SK-N-SH (cell line): ENCODE measurements at places on chromosomes 16 and 17. TPM values are rescaled to one million over a fixed set of nuclear protein-coding genes. Genes with fewer than 3 reads are reported as not detected.

Gene PIPOX
- polyA plus RNA-seq = 0.31 and 0.55 TPM in 2 replicates

Gene ABCC11
- polyA plus RNA-seq = 0.07 and 0.16 TPM in 2 replicates

Gene OR2C1
- not detected in 2 replicates for polyA plus RNA-seq

Gene PRSS27
- polyA plus RNA-seq = 7.6 and 7.7 TPM in 2 replicates

Gene OR1F1
- 0.54 and 0.71 TPM in 2 replicates for polyA plus RNA-seq

Gene KLHL11
- 2.6 and 3.0 TPM in 2 replicates for polyA plus RNA-seq

Gene KRT17
- 0.19 and 0.39 TPM in 2 replicates for polyA plus RNA-seq

- no peaks in the 10 kb centered on the region for H3K27me3 ChIP-seq
- no peaks in the 10 kb centered on the region for H3K36me3 ChIP-seq
- no peak overlapping the region for H3K27ac ChIP-seq
- no peak overlapping the region for H3K4me3 ChIP-seq
- DNase-seq = no peak
- no peaks in the 10 kb centered on the region for H3K4me1 ChIP-seq
Observed at GRCh38 chr16:22736791-22737190, 77.2 kb upstream of the HS3ST2 start.

GRCh38 chr17:5830921-5831320 lies 239.3 kb upstream of the WSCD1 start:
- no peaks in the 10 kb centered on the region for H3K27me3 ChIP-seq
- H3K27ac ChIP-seq = no peak overlapping the region
- no peaks in the 10 kb centered on the region for H3K36me3 ChIP-seq
- no peak overlapping the region for H3K4me3 ChIP-seq
- H3K4me1 ChIP-seq = no peaks in the 10 kb centered on the region

DNA sequence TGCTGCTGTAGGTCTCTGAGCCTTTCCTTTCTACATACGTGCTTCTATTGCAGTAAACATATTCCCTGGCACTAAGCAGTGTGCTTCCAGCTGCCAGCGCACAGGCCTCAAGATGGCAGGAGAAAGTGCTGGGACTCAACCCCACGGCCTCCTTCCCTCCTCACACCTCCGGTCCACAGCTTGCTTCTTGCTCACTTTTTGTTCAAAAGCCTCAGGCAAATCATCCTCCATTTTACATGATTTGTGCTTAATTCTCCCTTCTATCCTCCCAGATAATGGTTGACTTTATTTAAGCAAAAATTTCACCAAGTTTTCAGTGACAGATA lies 5.4 kb downstream of the CDK5R1 start:
- H3K27ac ChIP-seq = no peak overlapping the region
- DNase-seq = no peak
- H3K4me3 ChIP-seq = no peak overlapping the region
- H3K36me3 ChIP-seq = peaks cover 32% of the 10 kb centered on the region

GRCh38 chr17:32256012-32256700 lies 9.5 kb upstream of the RHBDL3 start:
- H3K4me1 ChIP-seq = no peaks in the 10 kb centered on the region
- no peaks in the 10 kb centered on the region for H3K36me3 ChIP-seq
- no peak overlapping the region for H3K4me3 ChIP-seq
- H3K27me3 ChIP-seq = no peaks in the 10 kb centered on the region
- no peak overlapping the region for H3K27ac ChIP-seq
- no peak for DNase-seq

GRCh38 chr17:63282455-63282854 lies 163.7 kb downstream of the CYB561 start:
- no peak overlapping the region for H3K27ac ChIP-seq
- peaks cover 62% of the 10 kb centered on the region for H3K36me3 ChIP-seq
- no peaks in the 10 kb centered on the region for H3K27me3 ChIP-seq
- no peak for DNase-seq
- H3K4me1 ChIP-seq = peaks cover 33% of the 10 kb centered on the region
- H3K4me3 ChIP-seq = no peak overlapping the region

GRCh38 chr16:12323007-12323758 lies 346.6 kb downstream of the SNX29 start:
- H3K4me3 ChIP-seq = no peak overlapping the region
- no peaks in the 10 kb centered on the region for H3K36me3 ChIP-seq
- no peak for DNase-seq
- no peaks in the 10 kb centered on the region for H3K27me3 ChIP-seq
- peaks cover 10% of the 10 kb centered on the region; the same call in 1 of the 2 replicates for H3K4me1 ChIP-seq
- no peak overlapping the region for H3K27ac ChIP-seq

DNA sequence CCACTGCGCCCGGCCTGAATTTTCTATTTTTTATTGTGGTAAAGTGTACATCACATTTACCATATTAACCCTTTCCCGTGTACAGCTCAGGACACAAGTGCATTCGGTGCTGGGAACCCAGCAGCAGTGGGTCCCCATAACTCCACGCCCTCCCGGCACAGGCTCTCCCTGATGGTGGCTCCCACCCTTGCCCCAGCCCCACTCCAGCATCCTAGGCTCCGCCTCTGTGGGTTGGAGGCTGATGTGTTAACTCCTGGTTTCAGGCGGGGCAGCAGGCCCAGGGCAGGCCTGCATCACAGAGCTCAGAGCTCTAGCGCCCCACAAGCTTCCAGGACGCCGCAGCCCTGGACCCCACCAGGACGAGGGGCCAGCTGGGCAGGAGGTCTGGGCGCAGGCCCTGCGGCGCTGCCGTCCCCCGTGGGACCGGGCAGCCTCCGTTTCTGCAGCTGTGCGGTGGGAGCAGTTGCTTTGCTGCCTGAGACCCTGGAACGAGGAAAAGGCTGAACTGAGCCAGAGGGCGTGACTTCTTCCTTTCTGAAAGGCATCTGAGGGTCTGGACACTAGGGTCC lies 19.6 kb downstream of the ZFPM1 start:
- H3K36me3 ChIP-seq = no peaks in the 10 kb centered on the region
- H3K4me3 ChIP-seq = no peak overlapping the region
- H3K27ac ChIP-seq = no peak overlapping the region
- no peak for DNase-seq
- H3K27me3 ChIP-seq = no peaks in the 10 kb centered on the region
- H3K4me1 ChIP-seq = peaks cover 25% of the 10 kb centered on the region; the same call in 1 of the 2 replicates

GRCh38 chr16:68800257-68800875 lies 43.0 kb upstream of the TANGO6 start:
- H3K36me3 ChIP-seq = no peaks in the 10 kb centered on the region
- no peaks in the 10 kb centered on the region; the same call in 1 of the 2 replicates for H3K27me3 ChIP-seq
- DNase-seq = peak; percentile 71

DNA sequence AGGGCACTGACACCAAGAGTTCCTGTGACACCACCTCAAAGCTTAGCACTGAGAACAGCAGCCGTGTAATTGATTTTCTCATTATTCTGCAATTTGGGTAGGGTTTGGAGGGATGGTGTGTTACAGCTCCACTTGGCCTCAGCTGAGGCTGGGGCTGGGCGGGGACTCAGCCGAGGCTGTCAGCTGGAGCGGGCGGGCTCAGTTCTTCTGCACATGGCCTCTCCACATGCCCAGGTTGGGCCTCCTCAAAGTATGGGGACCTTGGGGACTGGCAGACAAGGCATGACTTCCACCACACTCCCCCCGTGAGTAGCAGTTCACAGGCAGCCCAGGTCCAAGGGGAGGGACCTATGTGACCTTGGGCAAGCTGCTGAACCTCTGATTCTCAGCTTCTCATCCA lies 171.5 kb downstream of the IRF8 start:
- H3K27ac ChIP-seq = no peak overlapping the region
- no peak overlapping the region for H3K4me3 ChIP-seq
- DNase-seq = no peak
- no peaks in the 10 kb centered on the region for H3K36me3 ChIP-seq
- H3K27me3 ChIP-seq = peaks cover 59% of the 10 kb centered on the region

GRCh38 chr16:18803569-18804462 lies 2.5 kb upstream of the ARL6IP1 start:
- peak overlapping the region; percentile 18; the same call in 1 of the 2 replicates for H3K27ac ChIP-seq
- peaks cover 8% of the 10 kb centered on the region for H3K4me1 ChIP-seq
- H3K27me3 ChIP-seq = no peaks in the 10 kb centered on the region
- H3K36me3 ChIP-seq = peaks cover 31% of the 10 kb centered on the region
- DNase-seq = no peak

DNA sequence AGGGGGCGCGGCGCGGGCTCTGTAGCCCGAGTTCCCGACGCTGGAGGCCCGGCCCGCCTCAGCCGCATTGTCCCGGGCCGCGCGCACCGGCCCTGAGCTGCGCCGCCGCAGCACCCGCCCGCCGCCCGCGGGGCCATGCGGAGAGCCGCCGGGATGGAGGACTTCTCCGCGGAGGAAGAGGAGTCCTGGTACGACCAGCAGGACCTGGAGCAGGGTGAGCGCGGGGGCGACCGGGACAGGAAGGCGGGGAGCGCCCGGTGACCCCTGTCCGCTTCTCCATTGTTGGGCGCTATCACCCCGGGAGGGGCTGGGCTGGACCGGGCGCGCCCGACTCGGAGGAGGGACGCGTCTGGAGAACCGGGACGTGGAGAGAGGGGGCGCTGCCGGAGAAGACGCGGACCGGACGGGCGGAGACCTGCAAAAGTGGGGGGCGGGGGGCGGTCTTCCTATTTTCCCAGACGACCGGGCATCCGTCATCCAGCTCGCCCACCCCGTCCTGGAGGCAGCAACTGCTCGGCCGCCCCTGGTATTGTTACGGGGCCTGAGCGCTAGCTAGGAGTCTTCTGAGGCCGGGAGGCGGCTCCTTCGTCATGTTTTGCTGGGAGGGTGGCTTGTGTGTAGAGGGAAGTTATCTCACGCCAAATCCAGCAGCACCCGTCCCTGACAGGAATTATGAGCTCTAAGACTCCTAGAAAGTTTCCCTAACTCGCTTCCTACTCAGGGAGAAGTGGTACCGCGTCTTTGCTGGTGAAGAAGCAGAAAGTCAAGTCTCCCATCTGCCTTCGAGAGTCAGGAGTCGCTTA lies 678 bp downstream of the CDR2L start:
- peak overlapping the region; percentile 80 for H3K4me3 ChIP-seq
- peak; percentile 86 for DNase-seq
- no peaks in the 10 kb centered on the region for H3K27me3 ChIP-seq
- no peaks in the 10 kb centered on the region; the same call in 1 of the 2 replicates for H3K36me3 ChIP-seq
- peak overlapping the region; percentile 92 for H3K27ac ChIP-seq
- peaks cover 35% of the 10 kb centered on the region; the same call in 1 of the 2 replicates for H3K4me1 ChIP-seq

DNA sequence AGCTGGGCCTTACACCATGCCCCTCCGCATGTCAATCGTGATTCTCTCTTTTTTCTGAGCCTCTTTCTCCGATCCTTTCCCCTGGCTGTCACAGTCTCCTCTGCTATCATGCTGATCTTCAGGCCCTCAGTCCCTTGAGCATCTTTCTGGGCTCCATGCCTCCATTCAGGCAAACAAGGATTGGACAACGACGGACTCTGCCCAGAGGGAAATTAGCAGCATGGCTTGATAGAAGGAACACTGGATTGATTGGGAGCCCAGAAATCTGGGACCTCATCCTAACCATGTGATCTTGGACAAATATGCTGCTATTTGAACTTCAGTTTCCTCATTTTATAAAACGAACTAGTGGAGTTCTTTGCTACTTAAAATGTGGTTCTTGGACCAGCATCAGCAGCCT lies 19.6 kb upstream of the PHF12 start:
- DNase-seq = no peak
- no peak overlapping the region for H3K4me3 ChIP-seq
- H3K27ac ChIP-seq = no peak overlapping the region
- H3K27me3 ChIP-seq = no peaks in the 10 kb centered on the region; the same call in 1 of the 2 replicates
- H3K4me1 ChIP-seq = no peaks in the 10 kb centered on the region; the same call in 1 of the 2 replicates

DNA sequence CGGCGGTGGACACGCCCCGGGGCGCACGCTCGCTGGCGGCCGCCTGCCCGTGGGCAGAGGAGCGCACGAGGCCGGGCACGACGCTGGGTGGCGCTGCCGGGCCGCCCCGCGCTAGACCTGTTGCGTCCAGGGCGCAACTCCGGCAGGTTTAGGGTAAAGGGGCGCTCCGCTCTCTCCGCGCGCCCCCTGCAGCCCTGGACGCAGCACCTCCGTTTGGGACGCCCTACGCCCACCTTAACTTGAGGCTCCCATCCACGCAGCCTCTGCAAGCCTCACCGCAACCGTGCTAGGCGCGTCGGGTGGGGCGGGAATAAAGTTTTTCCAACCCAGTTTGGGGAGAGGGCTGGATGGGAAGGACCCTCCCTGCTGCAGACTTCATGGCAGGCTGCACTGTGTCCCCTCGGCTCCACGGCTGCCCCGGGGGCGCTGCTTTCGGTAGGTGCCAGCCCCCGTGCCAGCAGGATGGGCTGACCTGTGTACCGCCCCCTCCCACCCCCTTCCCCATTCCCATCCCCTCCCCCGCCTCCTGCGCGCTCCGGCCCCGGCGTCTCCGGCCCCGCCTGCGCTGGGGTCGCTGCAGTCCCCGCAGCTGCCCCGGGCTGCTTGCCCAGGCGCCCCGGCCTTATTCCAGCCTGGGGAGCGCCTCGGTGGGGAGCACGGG lies at the start of gene SYT17:
Gene SYT17, plus strand, starts transcription at position 531 of the 661 bp plus-strand sequence. CDS start 407 bp downstream, outside the sequence.
- peak; percentile 93 for DNase-seq
- peaks cover 15% of the 10 kb centered on the region for H3K27me3 ChIP-seq
- no peaks in the 10 kb centered on the region for H3K36me3 ChIP-seq

- H3K36me3 ChIP-seq = no peaks in the 10 kb centered on the region
- H3K27me3 ChIP-seq = peaks cover 11% of the 10 kb centered on the region; the same call in 1 of the 2 replicates
- no peak within 1 kb of the TSS for H3K27ac ChIP-seq
- H3K4me1 ChIP-seq = no peaks in the 10 kb centered on the region
- no peak for DNase-seq
Observed at GRCh38 chr16:71526111-71526631, at the start of gene CHST4. Gene CHST4, plus strand, starts transcription at chr16:71526426. Its CDS starts 10,252 bp downstream, at chr16:71536678.

DNA sequence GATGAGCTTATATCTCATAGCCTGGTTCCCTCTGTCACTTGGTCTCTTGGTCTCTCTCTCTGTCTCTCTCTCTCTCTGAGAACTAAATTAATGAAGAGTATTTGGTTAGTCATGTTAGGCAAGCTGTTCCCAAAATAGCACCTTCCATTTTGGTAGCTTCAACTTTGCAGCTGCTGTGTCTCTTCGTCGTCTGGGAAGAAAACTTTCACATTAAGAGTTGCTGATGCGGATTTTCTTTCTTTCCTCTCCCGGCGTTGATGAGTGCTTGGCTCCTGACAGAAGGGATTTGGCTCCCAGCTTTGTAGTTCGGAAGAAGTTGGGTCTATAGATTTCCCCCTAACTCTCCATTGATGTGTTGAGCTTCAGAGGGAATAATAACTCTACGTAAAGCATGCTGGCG lies at the start of gene RBFOX1:
Gene RBFOX1, plus strand, starts transcription at position 235 of the 400 bp plus-strand sequence.
- no peaks in the 10 kb centered on the region for H3K27me3 ChIP-seq
- H3K4me1 ChIP-seq = no peaks in the 10 kb centered on the region; the same call in 1 of the 2 replicates
- DNase-seq = no peak
- no peaks in the 10 kb centered on the region for H3K36me3 ChIP-seq

DNA sequence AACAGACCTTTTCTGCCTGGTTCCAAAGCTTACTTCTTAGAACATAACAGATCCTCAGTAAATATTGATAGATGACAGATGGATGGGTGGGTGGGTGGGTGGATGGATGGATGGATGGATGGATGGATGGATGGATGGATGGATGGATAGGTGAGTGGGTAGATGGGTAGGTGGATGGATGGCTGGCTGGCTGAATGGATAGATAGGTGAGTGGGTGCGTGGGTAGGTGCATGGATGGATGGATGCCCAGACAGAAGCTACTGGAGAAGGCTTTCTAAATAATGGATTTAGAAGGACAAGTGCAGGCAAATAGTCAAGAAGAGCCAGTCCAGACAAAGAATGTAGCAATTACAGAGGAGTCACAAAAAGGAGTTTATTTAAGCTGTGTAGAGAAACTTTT lies 19.6 kb downstream of the SCNN1G start:
- H3K27ac ChIP-seq = no peak overlapping the region
- H3K4me1 ChIP-seq = peaks cover 6% of the 10 kb centered on the region; the same call in 1 of the 2 replicates
- DNase-seq = no peak
- no peaks in the 10 kb centered on the region; the same call in 1 of the 2 replicates for H3K27me3 ChIP-seq
- no peaks in the 10 kb centered on the region for H3K36me3 ChIP-seq
